HCT116 (cell line): ENCODE measurements at places on chromosomes 3 and 15. TPM values are rescaled to one million over a fixed set of nuclear protein-coding genes. Genes with fewer than 3 reads are reported as not detected.

Gene TPRG1
- 2.8 TPM for total RNA-seq

GRCh38 chr15:100152463-100152862, 189.3 kb downstream of the ADAMTS17 start:
- DNase-seq: no peak
- H3K4me1 ChIP-seq: no peaks in the 10 kb centered on the region
- H3K27ac ChIP-seq: no peak overlapping the region

GRCh38 chr3:48689384-48689783, 3.7 kb upstream of the NCKIPSD start:
- peaks cover 43% of the 10 kb centered on the region for H3K36me3 ChIP-seq
- H3K27me3 ChIP-seq: no peaks in the 10 kb centered on the region
- DNase-seq: no peak
- H3K27ac ChIP-seq: no peak overlapping the region
- H3K4me1 ChIP-seq: peaks cover 8% of the 10 kb centered on the region

Gene COL8A1
- 0.07 TPM for total RNA-seq

Gene ANKRD34C
- total RNA-seq: not detected

Gene DCBLD2
- total RNA-seq: 532 TPM

- DNase-seq: no peak
- no peaks in the 10 kb centered on the region for H3K36me3 ChIP-seq
- no peak overlapping the region for H3K4me3 ChIP-seq
- no peaks in the 10 kb centered on the region for H3K27me3 ChIP-seq
- no peaks in the 10 kb centered on the region for H3K4me1 ChIP-seq
- no peak overlapping the region for H3K27ac ChIP-seq
These were observed 552.6 kb downstream of the NSUN3 start for GRCh38 chr3:94615275-94616065.

Gene GOLGA6L25
- not detected for total RNA-seq

- H3K27me3 ChIP-seq: peaks cover 7% of the 10 kb centered on the region; the same call in 1 of the 2 replicates
- no peak for DNase-seq
- no peaks in the 10 kb centered on the region for H3K36me3 ChIP-seq
- 0 out of 2 replicates have a peak, but pooled peaks cover 3% of the 10 kb centered on the region for H3K4me1 ChIP-seq
- no peak overlapping the region for H3K27ac ChIP-seq
- no peak overlapping the region for H3K4me3 ChIP-seq
These were observed 213.9 kb upstream of the UMPS start for GRCh38 chr3:124516333-124516732.

Gene PYGO1
- 0.34 TPM for total RNA-seq
